ENCODE measurements at places on chromosomes 3 and 15.

DNA sequence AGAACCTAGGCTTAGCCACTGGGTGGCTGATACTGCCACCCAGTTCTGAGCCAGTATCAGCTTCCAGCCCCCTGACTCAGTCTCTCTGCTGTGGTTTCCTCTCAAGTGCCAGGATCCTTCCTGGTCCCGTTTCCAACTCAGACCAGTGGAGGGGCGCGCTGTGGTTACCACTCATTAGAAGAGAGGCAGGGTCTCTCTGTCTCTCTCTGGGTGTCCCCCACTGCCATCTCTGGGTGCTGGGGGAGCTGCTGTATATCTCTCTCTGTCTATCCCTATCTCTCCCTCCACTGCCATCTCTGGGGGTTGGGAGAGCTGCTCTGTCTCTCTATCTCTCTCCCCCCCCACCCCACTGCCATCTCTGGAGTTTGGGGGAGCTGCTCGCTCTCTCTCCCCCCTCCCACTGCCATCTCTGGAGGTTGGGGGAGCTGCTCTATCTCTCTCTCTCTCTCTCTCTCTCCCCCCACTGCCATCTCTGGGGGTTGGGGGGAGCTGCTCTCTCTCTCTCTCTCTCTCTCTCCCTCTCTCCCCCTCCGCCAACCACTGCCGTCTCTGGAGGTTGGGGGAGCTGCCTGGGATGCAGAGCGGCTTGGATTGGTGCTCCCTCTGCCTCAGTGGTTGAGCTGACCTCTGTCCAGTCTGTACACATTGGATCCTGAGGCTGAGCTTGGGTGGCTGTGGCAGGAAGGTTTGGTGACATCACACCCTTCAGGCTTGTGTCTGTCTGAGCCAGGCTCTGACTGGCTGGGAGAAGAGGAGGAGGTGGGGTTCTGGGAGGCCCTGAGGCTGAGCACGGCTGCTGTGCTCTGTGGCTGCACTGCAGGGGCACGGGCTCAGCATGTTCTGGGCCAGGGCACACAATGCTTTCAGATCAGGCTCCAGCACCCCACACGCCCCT is 98.9 kb downstream of the APBA2 start:
- DNase-seq: no peak

DNA sequence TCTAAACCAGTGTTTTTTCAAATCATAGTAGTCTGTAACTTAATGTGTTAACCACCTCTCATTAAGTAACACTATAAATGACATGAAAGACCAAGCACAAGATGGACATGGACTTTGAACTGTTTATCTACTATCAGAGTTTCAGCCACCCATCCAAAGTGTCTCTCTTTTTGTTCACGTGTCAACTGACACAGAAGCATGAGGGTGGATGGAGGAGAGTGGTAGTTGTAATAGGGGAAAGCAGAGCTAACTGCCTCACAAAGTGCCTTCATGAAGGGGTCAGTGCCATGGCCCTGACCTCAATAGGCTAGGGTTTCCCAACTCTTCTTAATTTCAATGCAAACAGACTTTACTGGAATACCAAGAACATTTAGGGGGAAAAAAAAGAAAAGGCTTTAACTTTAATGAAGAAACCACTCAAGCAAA is 32.1 kb upstream of the TRPM7 start:
- no peak for DNase-seq

GRCh38 chr15:39181056-39181747 is 399.7 kb upstream of the THBS1 start:
- no peak for DNase-seq

DNA sequence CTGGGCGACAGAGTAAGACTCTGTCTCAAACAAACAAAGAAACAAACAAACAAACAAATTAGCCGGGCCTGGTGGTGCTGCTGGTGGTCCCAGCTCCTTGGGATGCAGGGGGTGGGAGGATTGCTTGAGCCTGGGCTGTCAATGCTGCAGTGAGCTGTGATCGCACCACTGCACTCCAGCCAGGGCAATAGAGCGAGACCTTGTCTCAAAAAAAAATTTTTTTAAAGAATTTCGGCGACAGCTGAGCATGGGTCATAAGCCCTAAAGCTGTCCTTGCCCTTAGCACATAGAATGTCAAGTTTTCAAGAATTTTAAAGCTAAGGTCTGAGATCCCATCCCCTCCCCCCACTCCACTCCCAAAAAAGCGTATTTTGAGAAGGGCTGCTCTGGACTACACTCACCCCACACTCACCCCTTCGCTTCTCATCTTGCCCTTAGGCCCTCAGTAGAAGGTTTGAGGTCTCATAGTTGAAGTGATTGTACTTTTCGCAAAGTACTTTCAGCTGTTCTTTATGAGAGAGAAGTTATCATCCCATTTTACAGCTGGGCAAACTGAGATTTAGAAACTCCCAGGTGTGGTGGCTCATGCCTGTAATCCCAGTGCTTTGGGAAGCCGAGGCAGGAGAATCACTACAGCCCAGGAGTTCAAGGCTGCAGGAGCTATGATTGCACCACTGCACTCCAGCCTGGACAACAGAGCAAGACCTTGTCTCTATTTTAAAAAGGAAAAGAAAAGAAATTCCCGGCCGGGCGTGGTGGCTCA is 34.3 kb upstream of the FLNB start:
- no peak for DNase-seq

DNA sequence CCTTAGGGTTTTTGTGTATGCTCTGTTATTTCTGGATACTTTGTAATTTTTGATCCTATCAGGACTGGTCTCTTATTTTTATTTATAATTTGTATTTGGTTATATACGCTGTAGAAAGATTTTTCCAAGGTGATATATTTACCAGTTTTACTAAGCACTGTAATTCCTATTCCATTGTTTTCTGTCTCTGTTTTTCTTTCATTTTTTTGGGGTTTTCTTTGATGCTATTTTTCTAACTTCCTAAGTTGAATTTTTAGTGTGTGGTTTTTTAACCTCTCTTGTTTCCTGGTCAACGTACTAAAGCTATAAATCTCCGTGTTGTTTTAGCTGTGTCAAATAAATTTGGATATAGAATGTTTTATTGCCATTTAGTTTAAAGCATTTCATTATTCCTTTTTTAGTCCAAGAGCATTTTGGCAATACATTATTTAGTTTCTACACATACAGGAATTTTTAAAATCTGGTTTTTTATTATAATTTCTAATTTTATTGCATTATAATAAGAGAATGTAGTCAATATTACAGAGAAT is 128.1 kb upstream of the THRB start:
- no peak for DNase-seq

DNA sequence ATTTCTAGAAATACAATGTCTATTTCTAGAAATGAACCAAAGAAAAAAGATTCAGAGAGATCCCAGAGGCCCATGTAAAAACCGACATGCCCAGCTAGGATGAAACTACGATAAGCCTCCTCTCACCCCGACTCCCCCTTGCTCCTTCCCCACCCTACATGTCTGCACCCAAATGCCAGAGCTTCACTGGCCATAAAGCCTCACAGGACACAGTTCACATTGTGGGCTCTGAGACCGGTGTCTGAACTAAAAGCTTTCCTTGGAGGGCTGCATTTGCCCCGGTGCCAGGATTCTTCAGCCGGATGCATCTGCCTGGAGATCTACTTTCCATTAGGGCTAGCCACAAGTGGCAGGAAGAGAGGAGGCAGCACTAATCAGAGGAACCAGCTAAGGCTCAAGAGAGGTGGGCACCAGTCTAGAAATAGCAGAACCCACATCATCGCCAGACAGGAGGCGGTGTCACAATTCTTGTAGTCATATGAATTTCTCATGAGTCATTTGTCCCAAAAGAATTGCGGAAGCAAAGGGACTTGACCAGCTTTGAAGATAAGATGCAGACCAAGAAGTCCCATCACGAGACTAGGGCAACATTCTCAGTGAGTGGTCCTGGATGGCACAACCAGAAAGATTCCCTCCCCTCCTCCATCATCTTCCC is 353.6 kb downstream of the NTRK3 start:
- no peak for DNase-seq

DNA sequence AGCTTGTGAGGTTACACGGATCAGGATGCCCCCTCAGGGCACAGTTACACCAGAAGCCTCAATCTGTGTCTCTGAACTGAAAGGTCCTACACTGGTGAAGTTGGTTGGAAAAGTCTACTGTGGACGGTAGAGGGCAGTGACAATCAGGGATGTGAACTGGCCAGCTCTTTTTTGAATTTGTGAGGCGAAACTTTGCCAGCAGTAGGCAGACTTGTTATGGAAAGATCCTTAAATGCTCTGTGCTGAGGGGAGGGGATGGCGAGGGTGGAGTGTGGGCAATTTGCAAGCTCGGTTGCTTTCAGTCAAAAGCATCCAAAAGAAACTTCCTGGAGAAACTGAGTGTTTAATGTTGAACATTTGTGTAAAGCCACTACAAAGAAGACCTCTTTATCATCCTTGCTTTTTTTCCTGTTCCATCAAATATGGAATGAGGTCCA is 127.4 kb upstream of the ABHD17C start:
- no peak for DNase-seq

DNA sequence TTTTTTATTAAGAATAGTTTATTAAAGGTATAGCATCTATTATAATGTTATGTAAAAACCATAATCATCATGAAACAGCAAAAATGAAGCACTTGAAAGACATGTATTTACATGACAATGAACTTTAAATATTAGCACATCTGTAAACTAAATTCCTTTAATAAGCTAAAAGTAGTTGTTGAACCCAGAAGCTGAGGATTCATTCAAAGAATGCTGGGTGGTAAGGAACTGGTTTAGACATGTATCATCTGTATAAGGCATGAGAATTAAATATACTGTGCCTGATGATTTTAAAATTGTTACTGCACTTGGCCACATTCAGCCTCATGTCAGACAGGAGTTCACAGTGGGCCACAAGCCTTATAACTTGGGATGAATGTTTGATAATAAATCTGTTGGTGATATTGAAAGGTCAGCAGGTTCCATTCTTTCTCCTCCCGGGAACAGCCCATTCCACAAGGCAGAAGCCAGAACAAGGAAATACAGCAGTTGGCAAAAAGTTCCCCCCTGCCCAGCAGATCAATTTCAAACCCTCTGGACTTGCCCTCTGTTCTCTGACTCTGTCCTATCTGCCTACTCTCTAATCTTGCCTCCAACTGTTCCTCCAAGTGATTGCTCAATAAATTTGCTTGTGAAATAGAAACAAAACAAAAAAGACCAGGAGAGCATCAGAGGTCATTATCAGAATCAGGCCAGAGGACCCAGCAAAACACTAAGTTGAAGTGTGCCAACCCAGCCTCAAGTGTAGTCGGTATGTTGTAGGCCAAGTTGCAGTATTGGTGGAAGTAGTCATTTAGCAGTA is 49.8 kb upstream of the TEX264 start:
- no peak for DNase-seq

GRCh38 chr15:85625856-85626255 is 168.9 kb downstream of the KLHL25 start:
- DNase-seq: no peak

DNA sequence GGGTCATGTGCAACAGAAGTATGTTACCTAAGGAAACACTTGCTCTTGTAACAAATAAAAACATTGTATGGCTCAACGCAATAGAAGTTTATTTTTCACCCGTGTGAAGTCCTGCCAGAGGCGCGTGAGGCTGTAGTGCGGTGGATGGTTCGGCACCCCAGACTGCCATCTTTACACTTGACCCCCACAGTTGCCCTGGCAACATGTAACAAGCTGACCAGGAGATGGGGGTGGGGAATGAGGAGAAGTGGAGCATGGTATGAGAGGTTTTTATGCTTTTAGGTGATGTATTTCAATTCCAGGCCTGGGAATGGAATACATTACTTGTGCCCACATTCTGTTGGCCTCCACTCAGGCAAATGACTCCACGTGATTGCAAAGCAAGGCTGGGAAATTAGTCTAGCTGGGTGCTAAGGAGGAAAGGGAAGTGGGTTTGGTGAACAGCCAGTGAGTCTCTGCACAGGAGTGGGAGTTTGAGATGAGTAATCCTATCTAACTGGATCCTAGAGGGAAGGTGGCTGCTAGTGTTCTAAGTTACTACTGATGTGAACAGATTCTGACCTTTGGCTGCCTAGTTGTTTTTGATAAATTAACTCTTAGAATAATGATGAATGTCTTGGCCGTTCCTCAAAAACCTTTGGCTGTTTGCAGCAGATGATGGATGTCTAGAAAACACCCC is 33.8 kb upstream of the GREM1 start:
- DNase-seq: no peak

DNA sequence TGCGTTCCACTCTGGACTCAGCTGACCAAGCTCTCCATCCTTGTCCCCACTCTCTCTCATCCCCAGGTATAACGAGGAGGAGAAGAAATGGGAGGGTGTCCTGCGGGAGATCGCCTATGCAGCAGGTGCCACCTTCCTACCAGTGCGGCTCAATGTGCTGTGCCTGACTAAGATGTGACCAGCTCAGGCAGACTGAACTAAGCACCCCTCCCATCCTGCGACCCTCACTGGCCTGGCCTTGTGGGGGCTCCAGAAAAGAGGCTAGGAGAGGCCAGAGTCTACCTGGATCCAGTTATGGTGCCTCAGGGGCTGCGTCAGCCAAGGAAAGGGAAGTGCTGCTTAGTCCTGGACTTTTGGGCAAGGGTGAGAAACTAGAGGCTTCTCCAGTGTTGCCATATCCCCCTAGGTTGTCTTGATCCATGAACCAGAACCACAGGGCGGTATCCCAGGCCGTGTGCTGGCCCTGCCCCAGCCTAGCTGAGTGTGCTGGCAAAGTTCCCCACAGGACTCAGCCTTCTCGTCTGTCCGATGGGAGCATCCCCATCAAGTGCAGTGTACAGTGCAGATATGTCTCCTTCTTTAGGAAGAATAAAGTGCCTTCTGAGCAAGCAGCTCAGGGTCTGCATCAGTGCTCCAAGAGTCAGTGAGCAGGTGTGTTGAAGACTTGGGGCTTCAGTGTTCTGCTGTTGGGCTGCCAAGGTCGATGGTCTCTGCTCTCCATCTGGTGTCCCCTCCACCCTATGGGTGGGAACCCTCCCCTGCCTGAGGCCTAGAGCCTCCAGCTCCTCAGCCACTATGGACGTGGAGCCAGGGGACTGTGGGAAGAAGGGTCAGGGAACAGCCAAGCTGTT is 6.7 kb downstream of the KLHL40 start:
- no peak for DNase-seq

GRCh38 chr3:66029014-66029413 is 9.7 kb downstream of the MAGI1 start:
- DNase-seq: no peak

- no peak for DNase-seq
These were observed 26.1 kb upstream of the VPS8 start for GRCh38 chr3:184785890-184786279.

GRCh38 chr3:107621465-107621864 is 98.7 kb downstream of the BBX start:
- no peak for DNase-seq

- no peak for DNase-seq
These were observed 30.8 kb downstream of the MDFIC2 start for GRCh38 chr3:70281663-70282062.

DNA sequence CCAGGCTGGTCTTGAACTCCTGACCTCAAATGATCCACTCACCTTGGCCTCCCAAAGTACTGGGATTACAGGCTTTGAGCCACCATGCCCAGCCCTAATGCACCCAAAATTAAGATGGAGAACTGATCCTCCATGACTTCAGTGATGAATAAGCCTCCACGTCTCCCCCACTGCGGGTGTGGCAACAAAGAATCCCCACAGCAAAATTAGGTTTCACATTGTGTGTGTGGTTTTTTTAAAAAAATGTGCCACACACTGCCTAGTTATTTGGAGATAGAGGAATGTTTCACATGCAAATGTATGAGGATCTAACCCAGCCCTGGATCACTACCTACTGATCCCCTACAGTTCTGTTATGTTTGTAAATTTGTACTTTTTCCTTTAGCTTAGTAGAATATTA is 17.3 kb downstream of the HDAC11 start:
- DNase-seq: no peak

Measured in GOT3 (cell line).